GM12865 (cell line): ENCODE measurements at places on chromosomes 2 and 18.

- DNase-seq, result no peak
These were observed 516.7 kb downstream of the ERBB4 start for GRCh38 chr2:212021947-212022346.

- no peak for DNase-seq
These were observed 238.5 kb downstream of the HNMT start for GRCh38 chr2:138202762-138203161.

GRCh38 chr2:238502956-238503791, 76.4 kb downstream of the ASB1 start:
- no peak for DNase-seq

DNA sequence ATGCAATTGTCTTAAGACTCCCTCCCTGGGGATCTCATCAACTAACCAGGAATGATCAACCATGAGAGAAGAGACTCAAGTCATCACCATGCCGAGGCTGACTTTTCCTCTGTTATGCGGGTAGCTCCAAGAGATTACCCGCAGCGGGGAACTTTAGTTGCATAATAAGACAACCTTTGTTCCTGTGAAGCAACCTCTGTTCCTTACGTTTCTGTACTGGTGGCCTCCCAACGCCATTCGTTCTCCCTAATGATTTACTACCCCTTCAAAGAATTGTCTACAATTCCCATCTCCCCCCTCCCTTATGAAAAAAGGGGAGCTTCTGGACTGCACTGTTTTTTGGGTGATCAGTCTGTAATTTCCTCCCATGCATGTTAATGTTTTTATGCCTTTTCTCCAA, 66.1 kb upstream of the LRPPRC start:
- no peak for DNase-seq

- DNase-seq, result no peak
These were observed 30.5 kb downstream of the PDK1 start for GRCh38 chr2:172586245-172586891.

- DNase-seq, result peak; percentile 50
These were observed 50.4 kb downstream of the MBD2 start for GRCh38 chr18:54173980-54174630.

DNA sequence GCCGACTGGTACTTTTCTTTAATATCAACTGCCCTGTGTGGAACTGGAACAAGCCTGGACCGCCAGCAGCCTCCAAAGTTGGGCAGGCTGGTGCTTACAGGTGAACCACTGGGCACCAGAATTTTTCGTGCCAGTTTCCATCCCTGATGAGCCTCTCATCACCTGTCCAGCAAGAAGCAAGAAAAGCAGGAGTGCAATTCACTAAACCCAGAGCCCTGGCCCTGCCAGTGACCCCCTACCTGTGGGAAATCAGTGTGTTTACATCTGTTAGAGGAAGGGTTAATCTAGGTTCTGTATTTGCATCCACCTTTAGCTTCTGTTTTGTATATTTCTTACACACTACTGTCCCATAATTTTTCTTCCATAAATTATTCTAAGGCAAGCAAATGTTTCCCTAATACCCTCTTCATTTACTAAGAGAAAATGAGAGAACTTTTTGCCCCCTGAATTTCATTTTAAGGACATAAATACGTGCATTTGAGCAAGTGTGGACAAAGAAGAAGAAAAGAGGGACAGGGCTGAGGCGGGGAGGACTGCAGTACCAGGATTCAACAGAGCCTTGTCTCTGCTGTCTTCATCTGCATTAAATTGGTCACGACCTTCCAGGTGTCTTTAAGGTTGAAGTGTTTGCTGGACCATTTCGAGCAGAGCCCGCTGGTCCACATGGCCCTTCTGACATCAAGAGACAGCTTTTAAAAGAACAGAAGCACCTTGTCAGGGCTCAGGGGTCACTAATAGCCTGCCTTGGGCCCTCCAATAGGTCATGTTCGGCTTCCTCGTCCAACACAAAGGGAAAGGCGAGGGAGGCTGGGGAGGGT, 763.1 kb downstream of the BCL11A start:
- no peak for DNase-seq

GRCh38 chr2:10892796-10893350, 18.9 kb upstream of the KCNF1 start:
- DNase-seq, result no peak

- DNase-seq, result peak; percentile 92
These were observed at the start of gene ZNF236 for GRCh38 chr18:76822506-76823160. ZNF236 (plus strand) TSS chr18:76822557; CDS start chr18:76822608, 51 bp downstream.

DNA sequence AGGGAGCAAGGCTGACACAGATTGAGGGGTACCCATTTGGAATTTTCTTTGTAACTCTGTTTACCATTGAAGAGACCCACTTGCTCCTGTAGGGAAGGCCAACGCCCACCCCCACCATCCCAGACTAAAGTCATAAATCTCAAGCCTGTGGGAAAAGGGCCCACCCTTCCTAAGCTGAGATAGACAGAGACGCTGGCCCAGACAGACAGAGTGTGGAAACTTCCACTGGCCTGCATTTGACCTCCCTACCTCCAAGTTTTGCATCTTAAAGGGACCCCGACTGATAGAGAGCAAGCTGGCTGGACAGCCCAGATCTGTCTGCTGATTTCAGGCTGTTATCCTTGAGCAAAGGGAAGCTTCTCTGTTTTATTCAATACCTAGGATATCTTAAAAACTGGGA, 48.2 kb upstream of the SLC14A2 start:
- DNase-seq, result no peak
